ENCODE measurements at places on chromosomes 11 and 22.

DNA sequence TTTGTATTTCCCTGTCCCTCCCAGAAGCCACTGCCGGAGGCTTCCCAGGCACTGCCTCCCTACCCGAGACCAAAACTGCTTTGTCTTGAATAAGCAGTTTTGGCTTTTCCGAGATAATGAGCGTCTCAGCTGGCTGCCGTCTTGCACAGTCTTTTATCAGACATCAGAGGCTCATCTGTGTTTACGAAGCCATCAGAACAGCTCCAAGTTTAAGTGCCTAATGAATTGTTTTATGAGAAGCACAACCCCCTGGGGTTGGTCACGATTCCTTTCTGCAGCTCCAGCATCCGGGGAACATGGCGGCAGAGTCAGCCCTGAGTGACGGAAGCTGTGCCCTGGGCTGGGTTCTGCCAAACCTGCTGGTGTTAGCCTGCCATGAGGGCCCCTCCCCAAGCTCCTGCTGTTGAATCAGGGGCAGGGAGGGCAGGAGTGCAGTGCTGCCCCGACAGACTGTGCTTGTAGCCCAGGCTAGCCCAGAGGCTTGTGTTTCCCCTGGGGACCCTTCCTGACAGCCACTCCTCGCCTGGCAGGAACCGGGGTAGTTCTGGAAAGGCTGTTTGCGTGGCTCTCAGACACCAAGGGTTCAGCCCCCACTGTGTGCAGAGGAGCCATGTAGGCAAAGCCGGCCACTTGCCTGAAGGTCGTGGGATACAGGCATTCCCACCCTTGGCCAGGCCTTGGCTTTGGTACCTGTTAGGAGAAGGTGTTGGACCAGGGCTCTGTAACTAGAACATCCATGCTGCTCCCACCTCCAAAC lies 96.1 kb downstream of the MORC2 start:
- DNase-seq, result no peak

- no peak for DNase-seq
Measured at GRCh38 chr11:112497826-112498225, 237.2 kb upstream of the PLET1 start.

DNA sequence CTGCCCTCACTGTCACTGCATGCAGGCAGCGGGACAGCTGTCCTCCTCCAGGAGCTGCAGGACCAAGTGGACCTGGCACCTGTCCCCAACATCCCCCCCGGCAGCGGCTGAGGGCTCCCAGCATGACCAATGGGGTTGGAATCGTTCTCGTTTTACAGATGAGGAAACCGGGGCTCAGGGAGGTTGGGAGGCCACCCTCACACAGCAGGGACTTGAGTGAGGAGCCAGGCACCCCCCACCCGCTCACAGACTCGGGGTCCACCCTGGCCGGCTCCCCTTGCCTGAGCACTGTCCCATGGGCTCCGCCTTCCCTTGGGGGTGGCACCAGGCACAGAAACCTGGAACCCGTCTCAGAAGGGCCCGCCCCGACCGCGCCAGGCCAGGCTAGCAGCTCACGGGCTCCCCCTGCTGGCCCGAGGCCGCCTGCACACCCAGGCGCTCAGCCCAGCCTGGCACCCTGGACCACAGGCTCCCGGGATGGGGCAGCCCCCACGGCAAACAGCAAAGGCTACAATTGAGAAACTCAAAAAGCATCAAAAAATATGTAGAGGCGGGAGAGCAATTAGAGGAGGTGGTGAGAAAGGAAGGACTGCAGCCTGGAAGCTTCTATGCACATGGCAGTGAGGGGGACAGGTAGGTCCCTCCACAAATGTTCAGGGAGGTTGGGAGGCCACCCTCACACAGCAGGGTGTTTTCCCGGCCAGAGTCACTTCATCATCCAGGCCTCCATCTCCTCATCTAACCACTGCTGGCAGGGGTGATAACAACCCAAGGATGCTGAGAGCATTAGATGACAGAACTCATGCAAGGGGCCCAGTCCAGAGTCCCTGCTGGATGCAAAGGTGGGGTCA lies 12.8 kb downstream of the MACROD1 start:
- peak; percentile 61 for DNase-seq

DNA sequence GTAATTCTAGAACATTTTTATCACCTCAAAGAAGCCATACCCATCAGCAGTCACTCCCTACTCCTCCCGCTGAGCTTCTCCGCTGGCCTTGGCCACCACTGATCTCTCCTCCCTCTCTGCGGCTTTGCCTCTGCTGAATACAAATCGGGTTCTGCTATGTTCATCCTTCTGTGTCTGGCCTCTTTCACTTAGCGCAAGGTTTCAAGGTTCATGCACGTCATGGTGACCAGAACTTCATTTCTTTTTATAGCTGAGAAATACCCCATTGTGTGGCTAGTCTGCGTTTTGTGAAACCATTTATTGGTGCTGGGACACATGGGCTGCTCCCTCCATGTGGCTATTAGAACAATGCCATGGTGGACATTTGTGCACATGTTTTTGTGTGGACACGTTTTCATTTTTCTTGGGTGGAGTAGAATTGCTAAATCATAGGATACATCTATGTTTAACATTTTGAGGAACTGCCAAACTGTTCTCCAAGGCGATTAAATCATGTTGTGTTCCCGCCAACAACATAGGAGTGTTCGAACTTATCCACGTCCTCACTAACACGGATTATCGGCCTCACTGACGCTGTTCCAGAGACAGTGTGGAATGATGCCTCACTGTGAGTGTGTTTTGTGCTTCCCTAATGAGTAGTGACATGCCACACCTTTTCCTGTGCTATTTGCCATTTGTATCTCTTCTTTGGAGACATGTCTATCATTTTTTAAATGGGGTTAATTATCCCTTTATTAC lies 24.2 kb upstream of the KRTAP5-6 start:
- no peak for DNase-seq

DNA sequence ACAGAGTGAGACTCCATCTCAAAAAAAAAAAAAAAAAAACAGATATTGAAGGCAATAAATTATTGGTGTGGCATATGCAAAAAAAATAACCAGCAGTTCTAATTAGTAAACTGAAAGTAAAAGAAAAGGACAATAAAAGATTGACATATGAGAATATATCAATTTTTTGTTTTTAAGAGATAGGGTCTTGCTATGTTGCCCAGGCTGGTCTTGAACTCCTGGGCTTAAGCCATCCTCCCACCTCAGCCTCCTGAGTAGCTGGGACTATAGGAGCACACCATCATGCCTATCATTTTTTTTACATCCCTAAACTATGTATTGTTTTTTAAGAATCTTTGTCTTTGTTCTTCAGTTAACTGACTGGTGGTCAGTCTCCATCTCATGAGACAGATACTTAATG lies 31.5 kb downstream of the PACSIN2 start:
- no peak for DNase-seq

- DNase-seq, result no peak
Measured at GRCh38 chr22:30254314-30254713, 7.8 kb upstream of the LIF start.

DNA sequence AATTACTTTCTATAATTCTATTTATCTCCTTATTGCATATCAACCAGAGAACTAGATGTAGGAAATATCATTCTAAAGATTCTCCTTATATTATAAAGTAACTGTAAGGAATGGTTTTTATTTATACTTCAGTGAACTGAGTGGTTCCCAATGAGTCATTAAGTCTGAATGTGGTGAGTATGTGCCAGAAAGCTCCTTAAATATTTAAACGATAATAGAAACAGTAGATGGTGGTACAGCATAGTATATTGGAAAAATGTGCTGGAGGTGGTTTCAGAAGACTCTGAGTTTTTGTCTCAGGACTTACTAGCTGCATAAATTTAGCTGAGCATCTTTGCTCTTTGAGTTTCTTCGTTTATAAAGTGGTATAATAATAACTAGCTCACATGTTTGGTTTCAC lies 653.5 kb downstream of the FAM181B start:
- DNase-seq, result no peak

GRCh38 chr11:122720107-122720881 lies 64.8 kb downstream of the UBASH3B start:
- DNase-seq, result no peak

DNA sequence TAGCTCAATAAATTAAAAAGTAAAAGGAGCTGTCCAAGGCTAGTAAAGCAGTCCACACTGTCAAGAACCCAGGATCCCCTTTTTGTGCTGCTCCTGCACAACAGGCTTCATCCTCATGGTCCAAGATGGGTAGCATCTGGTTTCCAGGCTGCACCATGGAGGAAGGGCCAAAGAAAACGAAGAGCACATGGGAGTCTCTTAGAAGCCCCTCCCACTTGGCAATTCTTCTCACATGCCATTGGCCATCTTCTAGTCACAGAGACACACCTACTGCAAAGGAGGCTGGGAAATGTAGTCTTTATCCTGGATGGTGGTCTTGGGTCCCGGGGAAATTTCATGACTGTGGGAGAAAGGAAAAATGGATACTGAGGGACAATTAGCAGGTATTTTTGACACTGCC lies 37.8 kb downstream of the PRR5L start:
- DNase-seq, result no peak

GRCh38 chr22:20953668-20954500 lies 13.2 kb upstream of the AIFM3 start:
- DNase-seq, result no peak

GRCh38 chr11:73173755-73174494 lies 31.8 kb upstream of the FCHSD2 start:
- DNase-seq, result no peak

- DNase-seq, result no peak
Measured at GRCh38 chr11:67654225-67654624, 3.7 kb upstream of the ACY3 start.

DNA sequence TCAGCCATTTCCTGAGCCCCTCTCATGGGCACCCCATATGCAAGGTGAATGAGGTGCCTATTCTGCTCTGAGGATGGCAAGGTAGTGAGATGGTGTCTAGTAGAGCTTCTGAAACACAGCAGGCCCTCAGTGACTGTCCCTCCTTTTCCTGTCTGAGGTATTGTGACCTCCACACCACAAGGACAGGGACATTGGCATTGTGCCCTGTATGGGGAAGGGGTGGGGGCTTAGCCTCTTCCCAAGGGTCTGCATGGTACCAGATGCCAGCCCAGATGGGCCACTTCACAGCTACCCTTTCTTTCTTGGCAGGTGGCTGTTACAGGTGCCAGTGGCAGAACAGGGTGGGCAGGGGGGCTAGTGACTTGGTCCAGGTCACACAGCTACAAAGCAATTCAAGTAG lies 78.8 kb downstream of the CABIN1 start:
- DNase-seq, result no peak

DNA sequence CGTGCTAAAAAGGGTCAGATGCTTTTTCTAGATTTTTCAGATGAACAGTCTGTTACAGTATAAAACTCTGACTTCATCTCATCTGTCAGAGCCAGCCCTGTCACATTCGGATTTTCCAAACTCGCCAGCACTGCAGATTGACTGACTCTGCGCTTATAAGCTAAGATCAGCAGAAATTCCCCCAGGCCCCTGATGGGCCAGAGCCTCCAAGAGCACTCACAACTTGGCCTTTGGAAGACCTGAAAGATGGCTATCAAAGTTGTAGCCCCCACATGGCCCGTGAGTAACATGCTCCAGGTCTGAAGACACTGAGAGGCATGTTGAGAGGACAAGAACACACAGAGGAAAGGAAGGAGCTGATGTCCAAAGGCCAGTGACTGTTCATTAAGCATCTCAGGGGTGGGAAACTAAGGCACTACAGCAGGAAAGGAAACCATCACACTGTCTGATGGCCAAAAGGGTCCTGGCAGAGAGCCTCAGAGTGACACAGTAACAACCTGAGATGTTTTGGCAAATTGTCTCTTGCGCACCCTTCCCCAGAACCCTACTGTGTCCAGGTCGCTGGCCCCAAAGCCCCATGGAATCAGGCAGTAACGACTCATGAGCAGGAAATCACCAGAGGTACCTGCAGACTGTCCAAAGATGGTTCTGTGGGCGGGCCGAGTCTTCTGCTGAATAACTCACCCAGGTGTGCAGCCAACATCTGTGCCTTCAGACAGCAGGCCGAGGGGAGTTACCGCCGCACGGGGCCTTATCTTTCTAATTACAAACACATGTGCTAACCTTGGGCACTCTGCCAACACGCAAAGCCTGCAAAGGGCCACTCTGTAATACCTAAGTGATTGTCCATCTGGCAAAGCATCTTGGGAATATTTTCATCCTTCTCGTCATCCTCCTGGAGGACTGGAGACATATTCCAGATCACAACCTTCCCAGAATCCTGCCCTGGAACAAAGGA lies 23.6 kb downstream of the HIRA start:
- no peak for DNase-seq

- no peak for DNase-seq
Measured at GRCh38 chr11:61082931-61083531, 19.3 kb upstream of the CD5 start.

GRCh38 chr11:58060939-58061672 lies 30.4 kb downstream of the OR6Q1 start:
- DNase-seq, result no peak

- DNase-seq, result no peak
Measured at GRCh38 chr11:117597071-117597470, 199.9 kb downstream of the DSCAML1 start.

DNA sequence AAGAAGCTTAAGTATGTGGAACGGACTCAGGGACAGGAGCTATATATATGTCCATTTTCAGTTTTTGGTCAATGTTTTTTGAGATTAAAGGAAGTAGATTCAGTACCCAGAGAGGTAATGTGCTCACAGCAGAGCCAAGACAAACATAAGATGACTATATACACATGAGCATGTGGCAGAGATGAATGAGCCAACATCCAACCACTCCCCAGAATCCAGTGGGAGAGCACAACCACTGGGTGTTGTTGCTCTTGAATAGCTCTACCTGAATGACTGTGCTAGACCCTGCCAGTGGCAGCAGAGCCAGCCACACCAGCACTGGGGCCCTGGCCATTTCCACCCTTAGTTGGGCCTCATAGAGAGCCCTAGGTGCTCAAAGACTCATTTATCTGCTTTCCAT lies 10.7 kb upstream of the SYTL2 start:
- DNase-seq, result no peak

GRCh38 chr11:114162719-114163123 lies 103.2 kb downstream of the ZBTB16 start:
- no peak for DNase-seq

GRCh38 chr11:86292912-86293616 lies 9.0 kb upstream of the HIKESHI start:
- no peak for DNase-seq

DNA sequence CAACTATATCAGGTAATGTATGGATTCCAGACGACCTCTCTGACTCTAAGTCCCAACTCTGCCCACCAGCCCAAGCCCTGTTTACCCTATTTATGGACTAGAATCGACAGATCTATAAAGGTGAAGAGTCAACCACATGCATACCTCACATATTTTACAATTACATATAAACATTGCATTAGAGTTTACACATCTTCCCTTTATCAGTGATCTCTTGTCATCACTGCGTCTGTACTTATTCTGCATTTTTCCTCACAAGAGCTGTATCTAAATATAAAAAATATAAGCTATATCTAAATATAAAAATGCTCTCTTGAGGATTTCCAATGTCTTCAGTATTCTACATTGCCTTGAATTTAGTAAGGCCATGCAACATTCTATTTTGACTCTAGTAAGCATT lies 8.5 kb downstream of the FIBIN start:
- DNase-seq, result no peak
